RCC 7860 (cell line): ENCODE measurements at places on chromosomes 7 and 10.

DNA sequence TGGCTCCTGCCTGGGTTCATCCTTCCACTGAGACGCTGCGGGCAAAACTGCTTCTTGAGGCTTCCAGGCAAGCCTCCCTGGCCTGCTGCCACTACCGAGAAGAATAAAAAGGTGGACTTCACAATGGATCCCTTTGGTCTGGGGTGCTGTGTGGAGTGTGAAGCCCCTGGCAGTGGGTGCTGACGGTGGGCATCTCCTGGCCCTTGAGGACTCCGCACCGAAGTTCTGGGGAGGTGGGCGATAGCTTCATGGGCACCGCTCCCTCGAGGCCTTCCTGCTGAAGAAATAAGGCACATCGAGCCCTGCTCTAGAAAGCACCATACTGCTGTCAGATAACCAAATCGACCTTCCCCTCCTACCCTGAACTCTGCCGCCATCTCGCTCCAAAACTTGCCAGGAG, 106.6 kb upstream of the CTBP2 start:
- DNase-seq: no peak

- no peak for DNase-seq
These were observed 178.2 kb upstream of the PITRM1 start for GRCh38 chr10:3350617-3351258.

- no peak for DNase-seq
These were observed 5.4 kb downstream of the SFR1 start for GRCh38 chr10:104127411-104127810.

DNA sequence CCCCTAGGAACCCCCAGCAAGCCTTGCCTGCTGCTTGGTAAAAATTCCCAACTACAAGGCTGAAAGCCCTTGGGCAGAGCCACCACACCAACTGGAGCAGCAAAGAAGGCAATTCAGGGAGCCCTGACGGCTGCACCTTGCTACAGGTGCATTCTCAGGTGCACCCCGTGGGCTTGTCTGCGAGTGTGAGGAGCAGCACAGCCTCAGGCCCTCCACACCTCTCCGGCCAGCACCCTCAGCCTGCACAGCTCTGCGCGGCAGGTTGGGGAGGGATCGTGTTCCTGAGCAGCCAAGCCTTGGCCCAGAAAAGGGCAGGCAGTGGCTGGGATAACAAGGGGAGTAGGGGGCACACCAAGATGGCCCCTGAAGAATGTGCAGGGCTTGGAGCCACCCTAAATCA, 104.1 kb downstream of the FAM53B start:
- DNase-seq: no peak

DNA sequence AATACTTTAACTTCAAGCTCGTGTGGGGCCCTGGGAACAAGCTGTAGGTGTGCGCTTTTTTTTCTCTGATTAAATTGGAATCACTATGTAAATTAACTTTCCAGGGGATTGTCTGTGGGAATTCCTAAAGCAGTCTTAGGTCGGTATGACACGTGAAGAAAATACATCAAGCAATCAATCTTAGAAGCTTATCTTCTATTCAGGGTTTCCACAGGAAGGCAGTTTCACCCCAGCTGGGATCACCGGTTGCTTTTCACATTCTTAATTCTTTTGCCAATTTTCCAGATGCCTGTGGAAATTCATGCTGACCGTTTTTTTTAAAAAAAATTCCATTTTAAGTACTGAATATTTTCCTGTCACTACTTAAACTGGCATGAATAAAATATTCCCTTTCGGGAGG, 41.9 kb downstream of the CAMK1D start:
- no peak for DNase-seq

GRCh38 chr7:108374899-108375298, 81.3 kb downstream of the NRCAM start:
- no peak for DNase-seq

DNA sequence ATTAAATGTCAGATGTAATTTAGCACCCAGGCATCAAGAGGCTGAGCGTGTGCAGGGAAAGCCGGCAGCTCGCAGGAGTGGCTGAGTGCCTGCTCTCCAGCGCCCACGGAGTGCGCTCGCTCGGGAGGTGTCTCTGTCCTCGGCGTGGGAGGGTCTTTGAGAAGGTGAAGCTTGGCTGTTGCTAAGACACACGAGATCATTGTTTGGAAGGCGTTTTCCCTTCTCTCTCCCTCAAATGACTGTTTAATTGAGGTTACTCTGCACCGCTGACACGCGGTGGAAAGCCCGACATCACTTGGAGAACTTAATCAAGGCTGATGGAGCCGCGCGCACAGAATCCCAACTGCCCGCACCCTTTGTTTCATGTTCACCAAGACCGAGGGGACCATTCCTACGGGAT, 414.6 kb downstream of the DNAJB6 start:
- DNase-seq: no peak

DNA sequence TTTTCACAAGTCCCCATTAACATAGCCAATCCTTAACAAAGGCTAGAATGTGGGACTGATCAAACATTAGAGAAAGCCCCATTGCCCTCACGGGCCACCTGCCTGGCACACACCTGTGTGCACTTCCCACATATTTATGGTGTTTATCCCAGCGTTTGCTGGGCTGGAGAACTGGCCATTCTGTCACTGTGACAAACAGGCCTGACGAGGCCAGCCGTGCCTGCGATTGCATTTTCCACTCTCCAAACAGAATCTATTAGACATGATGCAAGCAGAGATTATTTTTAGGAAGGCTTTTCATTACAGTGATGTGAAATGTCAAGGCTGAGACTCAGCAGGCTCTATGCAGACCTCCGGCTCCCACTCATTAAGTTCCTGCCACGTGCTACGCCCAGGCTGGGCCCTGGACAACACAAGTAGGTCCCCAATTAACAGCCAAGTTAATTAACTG, 20.4 kb downstream of the PTPRN2 start:
- DNase-seq: no peak

GRCh38 chr7:4621396-4621795, 60.7 kb upstream of the FOXK1 start:
- no peak for DNase-seq

DNA sequence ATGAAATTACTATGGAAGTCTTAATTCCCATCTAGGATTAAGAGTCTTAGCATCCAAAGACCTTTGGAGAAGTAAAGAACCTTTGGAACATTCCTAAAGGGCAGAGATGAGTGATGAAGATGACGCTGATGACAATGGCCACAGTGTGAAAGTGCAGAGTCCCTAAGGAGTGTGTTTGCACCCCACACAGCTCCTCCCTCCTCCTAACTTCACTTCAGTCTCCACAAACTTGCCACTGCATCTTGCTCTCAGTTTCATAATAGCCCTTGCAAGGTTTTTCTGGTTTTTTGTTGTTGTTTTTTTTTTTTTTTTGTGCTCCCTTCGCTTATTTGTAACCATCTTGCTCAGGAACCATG, 117.5 kb upstream of the ANLN start:
- DNase-seq: no peak

- no peak for DNase-seq
These were observed 17.2 kb downstream of the PANK1 start for GRCh38 chr10:89627830-89628229.

- DNase-seq: peak; percentile 13
These were observed 26.2 kb upstream of the RASGEF1A start for GRCh38 chr10:43292755-43293676.

GRCh38 chr10:9038146-9038714, 983.7 kb downstream of the GATA3 start:
- no peak for DNase-seq

DNA sequence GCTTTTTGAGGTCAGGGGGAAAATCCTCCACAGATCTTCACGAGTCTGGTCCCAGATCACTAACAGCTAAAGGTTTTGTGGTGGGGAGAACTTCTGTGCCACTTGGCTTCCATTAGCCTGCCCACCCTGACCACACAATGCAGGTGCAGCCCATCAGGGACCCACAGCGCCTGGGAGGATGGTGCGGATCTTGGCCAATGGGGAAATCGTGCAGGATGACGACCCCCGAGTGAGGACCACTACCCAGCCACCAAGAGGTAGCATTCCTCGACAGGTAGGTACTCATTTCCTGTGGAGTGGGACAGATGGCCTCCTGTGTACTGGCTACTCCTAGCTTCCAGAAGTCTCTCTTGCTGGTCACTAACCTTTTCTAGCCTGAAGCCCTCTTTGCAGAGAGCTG, 1.5 kb downstream of the FAM241B start:
- DNase-seq: no peak

GRCh38 chr7:25263337-25263736, 35.1 kb upstream of the NPVF start:
- DNase-seq: no peak

- DNase-seq: no peak
These were observed 354.6 kb downstream of the LRRTM3 start for GRCh38 chr10:67280405-67280804.

DNA sequence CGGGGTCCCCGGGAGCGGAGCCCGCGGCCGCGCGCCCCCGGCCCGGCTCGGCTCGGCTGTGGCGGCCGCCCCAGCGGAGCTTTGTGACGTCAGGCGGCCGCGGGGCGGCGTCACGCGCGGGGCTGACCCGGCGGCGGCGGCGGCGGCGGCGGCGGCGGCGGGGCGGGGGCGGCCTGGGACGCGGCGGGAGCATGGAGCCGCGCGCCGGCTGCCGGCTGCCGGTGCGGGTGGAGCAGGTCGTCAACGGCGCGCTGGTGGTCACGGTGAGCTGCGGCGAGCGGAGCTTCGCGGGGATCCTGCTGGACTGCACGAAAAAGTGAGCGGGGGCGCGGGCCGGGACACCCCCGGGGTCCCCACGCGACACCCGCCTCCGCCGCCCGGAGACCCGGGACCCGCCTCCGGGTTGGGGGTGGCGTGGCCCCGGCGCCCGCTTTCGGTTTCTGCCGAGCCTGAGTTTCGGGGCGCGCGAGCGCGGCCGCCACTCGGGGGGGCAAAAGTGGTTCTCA, at the start of gene PWWP2B:
TSS of gene PWWP2B (plus strand) at position 165 of the 506 bp plus-strand sequence. CDS start at position 192, 27 bp downstream.
- no peak for DNase-seq

GRCh38 chr7:123608991-123609882, 7.6 kb downstream of the ASB15 start:
- DNase-seq: no peak

DNA sequence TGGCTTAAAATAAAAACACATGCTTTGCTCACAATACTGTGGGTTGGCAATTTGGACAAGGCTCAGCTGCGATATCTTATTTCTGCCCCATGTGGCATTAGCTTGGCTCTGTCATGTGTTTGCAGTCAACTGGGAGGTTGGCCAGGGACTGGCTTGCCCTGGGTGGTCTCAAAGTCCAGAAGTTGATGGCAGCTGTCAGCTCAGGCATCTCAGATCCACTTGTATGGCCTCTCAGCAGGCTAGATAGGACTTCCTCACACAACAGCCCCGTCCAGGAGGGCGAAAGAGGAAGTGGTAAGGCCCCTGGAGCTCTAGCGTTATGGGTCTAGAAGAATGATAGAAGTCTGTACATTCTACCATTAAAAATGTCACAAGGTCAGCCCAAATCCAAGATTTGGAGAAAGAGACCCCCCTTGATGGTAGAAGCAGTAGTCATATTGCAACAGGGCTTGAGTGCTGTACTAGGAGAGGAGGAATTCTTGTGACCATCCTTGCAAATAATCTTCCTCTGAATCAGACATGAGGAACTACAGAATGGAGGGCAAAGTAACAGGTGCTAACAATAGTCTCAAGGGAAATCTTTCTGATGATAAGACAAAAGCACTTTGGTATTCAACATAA, 166.2 kb downstream of the FAM107B start:
- no peak for DNase-seq

- DNase-seq: no peak
These were observed 29.1 kb downstream of the GARIN1A start for GRCh38 chr7:128701062-128701785.

- DNase-seq: peak; percentile 16
These were observed 57.1 kb downstream of the AFAP1L2 start for GRCh38 chr10:114347241-114347640.

GRCh38 chr7:46745707-46746090, 824.6 kb upstream of the IGFBP3 start:
- peak; percentile 14 for DNase-seq

DNA sequence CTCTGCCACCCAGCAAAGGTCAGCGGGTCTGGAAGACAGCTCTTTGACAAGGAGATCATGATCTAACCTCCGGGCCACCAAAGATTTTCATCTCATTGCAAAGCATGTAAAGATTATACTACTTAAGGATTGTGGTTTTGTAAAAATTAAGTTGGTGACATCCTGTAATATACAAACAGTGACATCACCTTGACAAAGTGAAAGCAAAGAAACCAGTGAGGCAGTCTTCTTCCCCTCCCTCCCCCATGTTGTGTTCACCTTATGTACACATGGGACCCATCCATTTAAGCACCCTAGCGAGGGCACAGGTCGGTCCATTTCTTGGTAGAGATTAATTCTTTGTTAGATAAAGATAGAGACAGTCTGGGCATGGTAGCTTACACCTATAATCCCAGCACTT, 3.9 kb downstream of the MDH2 start:
- DNase-seq: peak; percentile 9

DNA sequence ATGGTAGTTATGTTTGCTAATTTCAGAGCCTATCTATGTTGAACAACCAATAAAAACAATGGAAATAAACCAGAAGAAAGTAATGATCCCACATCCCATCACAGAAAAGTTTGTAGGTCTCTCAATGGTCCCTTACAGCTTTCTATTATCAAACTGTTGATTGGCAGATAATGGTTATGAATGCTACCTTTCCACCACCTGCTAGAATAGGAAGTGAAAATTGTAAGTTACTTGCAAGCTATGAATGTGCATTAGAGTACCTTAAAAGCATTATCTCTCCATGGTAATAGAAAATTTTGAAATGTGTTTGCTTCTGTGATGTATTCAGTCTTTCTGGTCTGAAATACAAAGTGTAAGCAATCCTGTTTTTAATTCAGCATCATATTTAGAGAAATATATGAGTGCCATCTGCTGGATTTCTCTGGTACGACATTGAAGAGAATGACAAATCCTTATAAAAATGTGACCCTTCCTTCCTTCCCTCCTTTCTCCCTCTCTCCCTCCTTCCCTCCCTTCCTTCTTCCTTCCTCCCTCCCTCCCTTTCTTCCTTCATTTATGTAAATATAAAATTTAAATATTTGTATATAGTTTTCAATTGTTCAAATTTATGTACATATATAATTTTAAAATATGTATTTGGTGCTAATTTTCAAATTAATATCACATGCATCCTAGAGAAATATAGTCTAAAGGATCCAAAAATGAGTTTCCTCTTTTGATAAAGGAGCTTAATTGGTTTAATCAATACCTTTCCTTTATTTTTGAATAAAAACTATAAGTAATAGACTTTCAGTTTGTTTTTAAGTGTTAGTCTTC, 41.4 kb upstream of the PNLIPRP3 start:
- peak; percentile 44 for DNase-seq
